ENCODE measurements at places on chromosomes 13 and 19. TPM values are rescaled to one million over a fixed set of nuclear protein-coding genes. Genes with fewer than 3 reads are reported as not detected.

GRCh38 chr13:73696713-73697112 is 437.5 kb downstream of the KLF12 start:
- no peak for DNase-seq

KASH5 gene
- total RNA-seq = not detected

DNA sequence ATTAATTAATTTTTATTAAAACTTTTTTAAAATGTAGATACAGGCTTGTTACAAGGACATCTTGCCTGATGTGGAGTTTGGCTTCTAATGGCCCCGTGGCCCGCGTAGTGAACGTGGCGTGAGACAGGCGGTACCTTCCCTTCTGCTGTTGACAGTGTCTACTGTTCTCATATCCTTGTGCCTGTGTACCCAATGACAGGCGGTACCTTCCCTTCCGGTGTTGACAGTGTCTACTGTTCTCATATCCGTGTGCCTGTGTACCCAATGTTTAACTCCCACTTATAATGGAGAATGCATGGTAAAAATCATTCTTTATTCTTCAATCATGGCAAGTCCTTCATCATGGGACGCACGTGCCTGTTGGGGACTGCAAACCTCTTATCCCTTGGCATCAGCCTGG is 79.1 kb upstream of the ZNF835 start:
- no peak for DNase-seq

- DNase-seq = no peak
These were observed 185.3 kb downstream of the EFNB2 start for GRCh38 chr13:106350208-106350607.

- no peak for DNase-seq
These were observed 9.5 kb upstream of the RFX1 start for GRCh38 chr19:14015524-14016035.

DNA sequence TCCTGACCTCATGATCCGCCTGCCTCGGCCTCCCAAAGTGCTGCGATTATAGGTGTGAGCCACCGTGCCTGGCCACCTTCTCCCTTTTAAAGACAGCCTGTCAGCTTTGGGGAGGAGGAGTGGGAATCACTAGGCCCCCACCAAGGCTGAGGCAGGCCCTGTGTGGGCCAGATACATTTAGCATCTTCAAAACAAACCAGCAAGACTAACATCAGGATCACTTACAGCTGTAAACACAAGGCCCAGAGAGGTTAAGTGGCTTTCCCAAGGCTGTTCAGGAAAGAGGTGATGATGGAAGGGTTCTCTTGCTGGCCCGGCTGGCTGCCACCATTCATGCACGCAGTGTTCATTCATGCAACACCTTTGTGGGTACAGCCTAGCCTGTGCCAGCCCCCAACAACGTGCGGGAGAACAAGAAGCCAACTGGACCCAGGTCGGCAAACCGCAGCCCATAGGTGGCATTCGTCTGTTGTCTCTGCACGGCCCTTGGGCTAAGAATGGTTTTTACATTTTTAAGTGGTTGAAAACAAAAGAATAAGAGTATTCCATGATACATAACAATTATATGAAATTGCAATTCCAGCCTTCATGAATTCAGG is 23.0 kb downstream of the IER2 start:
- no peak for DNase-seq

DNA sequence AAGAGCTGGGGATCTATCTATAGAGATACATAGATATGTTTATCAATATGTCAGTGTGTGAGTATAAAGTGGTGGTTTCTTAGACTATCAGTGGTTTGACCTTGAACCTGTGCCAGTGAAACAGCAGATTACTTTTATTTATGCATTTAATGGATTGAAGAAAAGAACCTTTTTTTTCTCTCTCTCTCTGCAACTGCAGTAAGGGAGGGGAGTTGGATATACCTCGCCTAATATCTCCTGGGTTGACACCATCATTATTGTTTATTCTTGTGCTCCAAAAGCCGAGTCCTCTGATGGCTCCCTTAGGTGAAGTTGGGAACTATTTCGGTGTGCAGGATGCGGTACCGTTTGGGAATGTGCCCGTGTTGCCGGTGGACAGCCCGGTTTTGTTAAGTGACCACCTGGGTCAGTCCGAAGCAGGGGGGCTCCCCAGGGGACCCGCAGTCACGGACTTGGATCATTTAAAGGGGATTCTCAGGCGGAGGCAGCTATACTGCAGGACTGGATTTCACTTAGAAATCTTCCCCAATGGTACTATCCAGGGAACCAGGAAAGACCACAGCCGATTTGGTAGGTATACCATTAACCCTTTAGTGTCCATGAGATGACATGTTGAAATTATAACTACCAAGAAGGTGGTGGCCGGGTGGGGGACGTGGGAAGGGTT is 880 bp downstream of the FGF9 start:
- DNase-seq = no peak

DNA sequence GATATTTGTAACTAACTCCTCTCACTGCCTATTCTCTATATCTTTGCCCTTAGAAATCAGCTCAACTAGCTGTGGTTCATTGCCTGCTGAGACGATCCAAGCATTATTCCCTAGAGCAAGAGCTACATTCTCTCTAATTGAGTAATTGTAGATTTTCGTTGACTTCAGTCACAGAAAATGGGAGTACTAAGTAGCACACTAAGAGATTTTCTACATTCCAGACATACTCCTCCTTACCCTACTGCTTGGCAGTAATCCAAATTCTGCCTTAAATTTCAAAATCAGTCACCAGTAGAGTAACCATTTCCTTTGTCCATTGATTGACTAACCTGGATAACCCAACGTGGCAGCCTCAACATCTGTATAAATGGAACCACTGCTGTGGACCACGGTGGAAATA is 1786.8 kb downstream of the SLITRK5 start:
- no peak for DNase-seq

DNA sequence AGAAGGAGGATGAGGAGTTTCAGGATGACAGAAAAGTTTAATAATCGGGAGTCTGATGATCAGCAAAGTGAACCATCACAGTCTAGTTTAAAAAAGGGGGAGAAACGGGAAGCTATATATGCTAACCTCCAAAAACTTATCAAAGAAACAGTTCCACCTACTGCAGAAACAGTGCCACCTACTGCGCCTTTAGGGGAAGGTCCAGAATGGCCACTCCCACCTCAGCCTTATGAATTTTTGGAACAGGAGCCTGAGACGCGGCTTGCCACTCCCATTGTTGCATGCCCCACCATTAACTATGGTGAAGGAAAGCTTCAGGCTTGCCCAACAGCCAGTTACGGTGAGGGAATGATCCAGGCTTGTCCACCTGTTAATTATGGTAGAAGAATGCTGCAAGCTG is 929.0 kb downstream of the SLITRK6 start:
- DNase-seq = no peak

ATP7B gene
- 10.8 TPM for total RNA-seq

GRCh38 chr13:49756263-49756662 is 36.2 kb downstream of the KPNA3 start:
- DNase-seq = no peak
